ENCODE measurements at places on chromosomes 5 and 9. TPM values are rescaled to one million over a fixed set of nuclear protein-coding genes. Genes with fewer than 3 reads are reported as not detected.

Gene SLC6A7
- total RNA-seq: not detected

Gene FGF1
- 0.88 TPM for total RNA-seq

Gene CCNJL
- total RNA-seq: 2.6 TPM

Gene TTLL11
- total RNA-seq: 3.1 TPM

Measured in esophagus mucosa (tissue), 1 donor.